ENCODE measurements at places on chromosomes 2 and 18.

- peak; percentile 37 for DNase-seq
Observed at GRCh38 chr2:131673400-131674173, 145.9 kb downstream of the CCDC74A start.

DNA sequence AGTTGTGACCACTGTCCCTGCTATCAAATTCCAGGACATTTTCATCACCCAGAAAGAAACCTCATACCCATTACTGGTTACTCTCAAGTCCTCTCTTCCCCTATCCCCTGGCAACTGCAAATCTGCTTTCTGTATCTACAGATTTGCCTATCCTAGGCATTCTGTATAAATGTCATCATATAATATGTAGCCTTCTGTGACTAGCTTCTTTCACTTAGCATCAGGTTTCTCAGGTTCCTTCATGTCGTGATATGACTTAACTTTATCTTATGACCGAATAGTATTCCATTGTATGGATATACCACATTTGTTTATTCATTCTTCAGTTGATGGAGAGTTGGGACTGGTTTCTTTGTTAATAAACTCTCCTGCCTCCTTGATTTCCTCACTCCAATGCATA, 60.5 kb downstream of the PMAIP1 start:
- DNase-seq: no peak

- DNase-seq: no peak
Observed at GRCh38 chr2:199465390-199465789, 7.7 kb upstream of the SATB2 start.

- DNase-seq: no peak
Observed at GRCh38 chr2:193187816-193188215, 993.1 kb upstream of the TMEFF2 start.

DNA sequence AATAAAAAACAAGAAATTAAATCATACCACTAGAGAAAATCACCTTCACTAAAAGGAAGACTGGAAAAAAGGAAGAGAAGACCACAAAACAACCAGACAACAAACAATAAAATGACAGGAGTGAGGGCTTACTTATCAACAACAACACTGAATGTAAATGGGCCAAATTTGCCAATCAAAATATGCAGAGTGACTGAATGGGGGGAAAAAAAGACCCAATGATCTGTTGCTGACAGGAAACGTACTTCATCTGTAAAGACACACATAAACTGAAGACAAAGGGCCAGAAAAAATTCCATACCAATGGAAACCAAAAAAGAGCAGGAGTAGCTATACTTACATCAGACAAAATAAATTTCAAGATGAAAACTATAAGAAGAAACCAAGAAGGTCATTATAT, 25.5 kb upstream of the EML6 start:
- no peak for DNase-seq

DNA sequence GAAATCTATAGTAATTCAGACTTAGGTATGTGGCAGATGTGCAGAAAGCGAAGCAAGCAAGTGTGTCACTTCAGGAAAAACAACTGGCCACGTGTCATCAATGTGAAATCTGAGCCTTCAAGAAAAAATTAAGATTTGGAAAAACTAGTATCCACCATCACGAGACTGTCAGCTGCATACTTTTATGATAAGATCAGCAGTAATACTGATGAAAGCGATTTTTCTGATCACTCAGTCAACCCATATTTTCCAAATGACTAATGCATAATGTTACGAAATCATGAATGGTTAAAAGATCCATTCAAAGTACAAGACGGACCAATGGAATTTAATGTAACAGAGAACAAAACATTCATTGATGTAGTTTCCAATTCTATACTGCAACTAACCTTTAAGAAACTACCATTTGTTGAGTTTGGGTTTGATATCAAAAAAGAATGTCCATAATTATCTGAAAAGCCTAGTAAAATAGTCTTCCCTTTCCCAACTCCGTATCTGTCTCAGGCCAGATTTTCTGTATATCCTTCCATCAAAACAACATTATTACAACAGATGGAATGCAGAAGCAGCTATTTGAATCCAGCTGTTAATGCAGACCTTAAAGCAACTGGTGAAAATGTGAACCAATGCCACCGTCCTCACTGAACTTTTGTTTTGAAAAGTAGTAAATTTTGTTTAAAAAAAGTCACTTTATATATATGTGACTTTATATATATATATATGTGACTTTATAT, 17.0 kb upstream of the BCL2 start:
- DNase-seq: no peak

- no peak for DNase-seq
Observed at GRCh38 chr2:169520896-169521295, 11.4 kb downstream of the KLHL41 start.

DNA sequence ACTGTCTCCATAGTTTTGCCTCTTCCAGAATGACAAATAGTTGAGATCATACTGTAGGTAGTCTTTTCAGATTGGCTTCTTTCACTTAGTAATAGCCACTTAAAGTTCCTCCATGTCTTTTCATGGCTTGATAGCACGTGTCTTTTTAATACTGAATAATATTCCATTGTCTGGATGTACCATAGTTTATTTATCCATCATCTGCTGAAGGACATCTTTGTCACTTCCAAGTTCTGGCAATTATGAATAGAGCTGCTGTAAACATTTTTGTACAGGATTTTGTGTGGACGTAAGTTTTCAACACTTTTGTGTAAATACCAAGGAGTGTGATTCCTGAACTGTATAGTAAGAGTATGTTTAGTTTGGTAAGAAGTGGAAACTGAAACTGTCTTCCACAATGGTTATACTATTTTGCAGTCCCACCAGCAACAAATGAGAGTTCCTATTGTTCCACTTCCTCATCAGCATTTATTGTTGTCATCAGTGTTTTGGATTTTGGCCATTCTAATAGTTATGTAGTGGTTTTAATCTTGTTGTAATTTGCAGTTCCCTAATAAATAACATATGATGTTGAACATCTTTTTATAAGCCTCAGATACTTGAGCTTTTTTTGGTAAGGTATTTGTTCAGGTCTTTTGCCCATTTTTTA, 18.9 kb downstream of the LTBP1 start:
- DNase-seq: no peak

GRCh38 chr2:48600204-48600813, 17.3 kb upstream of the GTF2A1L start:
- peak; percentile 11 for DNase-seq

DNA sequence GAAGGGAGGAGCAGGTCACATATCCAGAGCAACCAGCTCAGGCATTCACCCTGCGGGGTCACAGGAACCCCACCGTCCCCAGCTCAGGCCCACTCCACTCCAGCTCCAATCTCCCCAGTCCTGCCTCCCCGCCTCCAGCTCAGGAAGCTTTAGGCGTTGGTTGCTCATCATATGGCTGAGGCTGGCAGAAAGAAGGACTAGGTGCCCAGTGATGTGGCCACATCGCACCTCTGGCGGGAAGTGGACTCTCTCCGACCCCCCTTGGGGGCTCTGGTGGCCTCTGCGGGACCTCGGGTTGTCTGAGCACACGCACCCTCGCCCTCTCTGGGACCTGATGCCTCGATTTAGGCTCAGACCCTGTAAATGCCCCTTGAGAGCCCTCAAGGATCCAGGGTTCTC, 187.7 kb downstream of the ZFP36L2 start:
- DNase-seq: no peak

GRCh38 chr2:19829672-19830071, 72.1 kb downstream of the TTC32 start:
- DNase-seq: no peak

DNA sequence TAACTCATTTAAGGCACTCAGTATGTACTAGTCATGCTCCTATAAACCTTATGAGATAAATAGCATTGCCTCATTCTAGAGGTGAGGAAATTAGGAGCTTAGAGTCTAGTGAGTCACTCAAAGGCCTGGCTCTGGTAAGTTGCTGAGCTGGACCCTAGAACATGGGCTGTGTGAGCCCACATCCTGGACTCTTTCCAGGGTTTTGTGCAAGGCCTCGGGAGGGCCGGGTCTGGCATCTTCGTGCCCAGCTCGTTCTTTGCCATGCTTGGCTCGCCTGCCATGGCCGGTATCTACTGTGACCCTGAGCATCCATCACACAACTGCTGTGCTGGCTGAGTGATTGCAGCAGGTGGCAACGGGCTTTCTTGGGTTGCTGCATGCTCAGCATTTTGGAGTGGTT, 168.0 kb downstream of the LPIN1 start:
- DNase-seq: no peak

DNA sequence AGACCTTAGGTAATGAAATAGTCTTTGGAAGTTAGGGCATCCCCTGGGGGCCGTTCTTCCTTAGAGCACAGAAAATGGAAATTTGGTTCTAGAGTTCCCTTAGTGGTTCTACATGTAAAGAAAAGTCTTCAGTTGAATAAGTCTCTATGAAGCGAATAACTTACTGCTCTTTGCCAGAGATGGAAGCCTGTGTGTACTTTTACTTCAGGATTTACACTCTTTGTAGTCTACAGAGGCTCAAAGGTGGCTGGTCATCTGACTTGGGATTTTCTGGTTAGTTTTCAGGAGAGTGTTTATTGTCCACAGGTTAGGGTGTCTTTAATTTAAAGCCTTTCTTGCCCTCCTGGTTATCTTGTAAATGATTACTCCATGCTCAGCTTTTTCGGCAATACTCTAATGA, 210.6 kb downstream of the ZNF521 start:
- DNase-seq: no peak

GRCh38 chr2:191854382-191855372, 7.8 kb upstream of the CAVIN2 start:
- DNase-seq: no peak

DNA sequence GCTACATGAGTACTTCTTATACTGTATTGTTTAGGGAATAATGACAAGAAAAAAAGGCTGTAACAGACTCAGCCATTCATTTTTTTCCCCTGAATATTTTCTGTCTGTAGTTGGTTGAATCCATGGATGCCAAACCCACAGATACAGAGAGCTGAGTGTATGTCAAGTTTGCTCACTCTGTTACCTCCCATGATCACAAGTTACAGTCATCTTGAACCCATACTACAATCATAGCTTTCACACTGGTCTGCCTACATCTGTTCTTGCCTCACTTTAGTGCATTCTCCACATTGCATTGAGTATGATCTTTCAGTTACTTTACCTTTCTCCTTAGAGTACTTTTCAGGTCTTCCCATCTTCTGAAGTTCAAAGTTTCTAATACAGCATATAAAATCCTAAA, 94.0 kb downstream of the BIRC6 start:
- DNase-seq: no peak

GRCh38 chr2:171747371-171747770, 60.1 kb downstream of the DYNC1I2 start:
- no peak for DNase-seq

GRCh38 chr2:6564326-6564725, 301.4 kb downstream of the CMPK2 start:
- no peak for DNase-seq

DNA sequence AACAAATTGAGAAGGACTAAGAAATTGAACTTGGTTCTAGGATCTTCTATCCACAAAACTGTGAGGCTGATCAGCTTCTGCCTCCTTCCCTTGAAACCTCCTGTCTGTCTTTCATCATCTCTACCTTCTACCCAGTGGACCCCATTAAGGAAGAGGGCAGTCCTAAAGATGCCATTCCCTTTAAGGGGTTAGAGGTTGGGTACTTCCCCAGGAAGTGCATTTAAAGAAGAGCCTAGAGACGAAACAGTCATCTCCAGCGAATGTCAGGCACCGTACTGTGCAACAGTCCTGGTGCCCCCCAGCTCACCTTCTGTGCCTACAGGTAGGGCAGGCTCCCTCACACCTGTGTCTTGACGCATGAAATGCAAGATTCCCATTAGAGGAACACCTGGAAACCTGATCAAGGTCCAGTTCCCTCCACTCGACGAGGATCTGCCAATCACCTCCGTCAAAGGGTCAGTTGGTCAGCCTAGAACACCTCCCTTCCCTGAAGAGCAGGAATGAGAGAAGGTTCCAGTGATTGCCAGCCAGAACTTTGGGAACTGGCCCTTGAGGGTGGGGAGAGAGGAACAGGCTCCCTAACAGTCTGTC, 20.9 kb downstream of the LOXHD1 start:
- DNase-seq: no peak

GRCh38 chr18:10094154-10094553, 180.3 kb downstream of the VAPA start:
- no peak for DNase-seq

- no peak for DNase-seq
Observed at GRCh38 chr2:195458936-195459335, 198.1 kb upstream of the SLC39A10 start.

DNA sequence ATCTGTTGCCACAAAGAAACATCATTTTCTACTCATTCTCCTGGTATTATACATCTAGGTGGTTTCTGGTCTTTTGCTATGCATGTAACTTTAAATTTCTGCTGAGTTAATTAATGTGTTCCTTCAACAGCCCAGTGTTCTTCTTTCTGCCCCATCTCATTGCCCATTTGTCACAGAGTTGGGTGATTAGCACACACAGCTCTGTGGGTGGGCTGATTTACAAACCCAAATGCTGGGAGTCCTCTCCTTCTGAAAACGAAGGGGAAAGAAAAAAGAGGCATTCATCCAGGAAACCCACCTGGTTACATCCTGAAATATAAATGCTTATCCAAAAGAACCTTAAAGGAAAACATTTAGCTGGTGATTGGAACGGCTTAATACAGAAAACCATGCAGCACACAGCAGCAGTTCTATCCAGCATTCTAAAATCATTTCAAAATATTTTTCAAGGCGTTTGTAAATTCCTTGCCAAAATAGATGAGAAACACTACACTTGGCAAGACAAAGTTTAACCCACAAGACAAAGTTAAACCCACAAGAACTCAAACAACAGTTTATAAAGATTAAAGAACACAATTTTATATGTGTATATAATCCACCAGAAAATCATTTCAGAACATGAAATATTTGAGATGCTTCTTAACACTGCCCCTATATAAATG, 177.9 kb downstream of the ANTXR1 start:
- no peak for DNase-seq

GRCh38 chr18:6886797-6887330, 157.3 kb downstream of the ARHGAP28 start:
- no peak for DNase-seq

DNA sequence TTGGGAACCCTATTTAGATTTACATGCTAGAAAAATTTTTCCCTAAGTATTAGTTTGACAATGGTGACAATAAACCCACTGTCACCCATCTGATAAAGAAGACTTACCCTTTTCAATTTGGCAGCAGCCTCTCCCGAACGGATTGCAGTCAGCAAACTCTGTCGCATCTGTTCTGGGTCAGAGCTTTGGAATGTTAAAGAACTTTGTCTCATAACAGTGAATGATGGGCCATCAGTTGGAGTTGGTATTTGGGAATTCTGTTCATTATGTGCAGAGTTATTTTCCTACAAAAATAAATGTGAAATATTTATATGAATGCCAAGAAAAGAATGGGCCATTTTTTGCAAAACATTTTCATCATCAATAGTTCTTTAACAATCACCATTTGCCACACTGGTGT, 70.8 kb upstream of the GRB14 start:
- no peak for DNase-seq

- peak; percentile 51 for DNase-seq
Observed at GRCh38 chr2:2699121-2699505, 368.0 kb upstream of the MYT1L start.

All from DMS153 (cell line).